ENCODE measurements at places on chromosomes 11 and 22.

GRCh38 chr11:58576887-58577471 lies 1.3 kb upstream of the LPXN start:
- DNase-seq: no peak

GRCh38 chr11:112004389-112004788 lies 20.8 kb upstream of the DLAT start:
- no peak for DNase-seq

GRCh38 chr11:126421271-126421671 lies 65.8 kb downstream of the ST3GAL4 start:
- no peak for DNase-seq

DNA sequence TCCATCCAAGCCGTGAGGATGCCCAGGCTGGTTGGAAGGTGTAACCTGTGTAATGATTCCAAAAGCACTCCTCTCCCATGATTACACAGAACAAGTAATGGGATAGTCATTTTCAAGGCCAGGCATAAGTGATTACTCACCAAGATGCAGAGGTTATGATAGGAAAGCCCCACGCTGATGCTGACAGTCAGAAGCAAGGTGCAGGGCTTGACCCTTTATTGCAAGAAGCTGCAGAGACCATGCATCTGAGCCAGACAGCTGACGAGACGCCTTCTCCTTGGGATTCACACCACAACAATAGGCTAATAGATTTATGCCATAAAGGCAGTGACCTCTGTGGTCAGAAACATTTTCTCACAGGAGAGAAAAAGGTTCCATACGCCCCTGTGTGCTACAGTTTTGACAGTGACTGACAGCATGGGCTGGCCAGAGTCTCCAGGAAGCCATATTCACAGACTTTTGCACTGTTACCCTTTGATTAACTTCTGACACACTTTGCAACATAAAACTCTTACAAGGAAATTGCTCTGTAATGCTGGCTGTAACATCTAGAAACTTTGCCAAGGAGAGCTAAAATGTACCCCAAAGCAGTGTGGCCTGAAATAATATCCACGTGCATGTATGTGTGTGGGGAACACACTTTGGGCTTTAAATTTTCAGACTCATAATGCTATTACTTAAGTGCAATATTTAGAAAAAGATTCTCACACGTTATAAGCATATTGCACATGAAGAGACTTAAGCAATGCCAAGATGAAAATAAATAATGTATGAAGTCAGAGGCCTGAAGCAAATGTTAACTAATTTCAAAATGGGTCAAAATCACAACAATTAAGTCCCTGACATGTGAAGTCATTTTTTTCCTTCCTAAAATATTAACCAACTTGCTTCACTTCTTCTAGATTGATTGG lies 1079.0 kb upstream of the TENM4 start:
- no peak for DNase-seq

GRCh38 chr11:1876361-1877063 lies 15.2 kb downstream of the PRR33 start:
- DNase-seq: no peak

DNA sequence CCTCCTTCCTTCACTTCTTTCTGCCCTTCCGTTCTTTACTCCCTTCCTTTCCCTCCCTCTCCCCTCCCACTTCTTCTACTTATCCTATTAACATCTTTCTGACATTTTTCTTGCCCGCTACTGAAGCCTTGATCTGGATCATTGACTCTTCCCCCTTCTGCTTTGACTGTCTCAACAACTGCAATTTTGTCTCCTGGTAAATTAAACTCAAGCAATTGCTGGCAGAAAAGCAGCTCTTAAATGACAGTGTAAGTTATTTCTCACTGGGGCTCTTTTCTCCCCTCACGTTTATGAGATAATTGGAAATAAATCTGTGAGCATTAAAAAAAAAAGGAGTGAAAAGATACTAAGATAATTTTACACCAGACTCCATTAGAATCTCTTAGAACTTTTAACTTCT lies 120.0 kb downstream of the SLC17A6 start:
- DNase-seq: no peak

GRCh38 chr11:132895340-132895739 lies 637.0 kb downstream of the OPCML start:
- DNase-seq: no peak

- no peak for DNase-seq
These were observed 196.4 kb downstream of the GUCY1A2 start for GRCh38 chr11:106821826-106822225.

DNA sequence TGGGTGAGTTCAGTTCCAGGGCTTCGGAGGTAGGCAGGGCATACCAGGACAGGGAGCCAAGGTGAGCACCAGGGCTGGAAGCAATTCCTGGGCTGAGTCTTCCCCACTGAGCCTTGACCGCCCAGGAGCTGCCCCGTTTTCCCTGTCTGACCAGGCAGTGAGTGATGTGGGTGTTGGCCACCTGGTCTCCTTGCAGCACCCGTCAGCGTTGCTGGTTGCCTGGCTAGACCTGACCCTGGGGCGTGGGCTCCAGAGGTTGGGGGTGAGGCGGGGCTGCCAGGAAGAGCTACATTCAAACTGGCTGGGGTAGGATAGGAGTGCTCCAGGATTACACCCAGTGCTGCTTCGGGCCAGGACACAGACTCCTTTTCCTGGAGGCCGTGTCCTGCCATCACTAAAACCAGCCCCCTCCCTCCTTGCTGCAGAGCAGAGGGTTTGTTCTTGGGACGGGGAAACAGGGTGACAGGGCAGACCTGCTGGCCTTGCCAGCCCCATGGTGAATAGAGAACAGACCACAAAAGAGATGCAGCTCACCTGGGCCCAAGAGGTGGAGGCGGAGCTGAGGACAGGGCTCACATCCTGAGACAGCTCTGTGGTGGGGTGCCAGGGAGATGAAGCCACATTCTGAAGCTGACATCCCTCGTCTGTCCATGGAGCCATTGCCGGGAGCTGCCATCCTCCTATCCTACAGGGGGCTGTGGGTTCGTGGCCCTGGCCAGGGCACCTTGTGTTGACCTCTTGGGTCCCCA lies 14.2 kb downstream of the INCENP start:
- no peak for DNase-seq

- DNase-seq: no peak
These were observed 51.1 kb downstream of the TIMP3 start for GRCh38 chr22:32852395-32853251.

DNA sequence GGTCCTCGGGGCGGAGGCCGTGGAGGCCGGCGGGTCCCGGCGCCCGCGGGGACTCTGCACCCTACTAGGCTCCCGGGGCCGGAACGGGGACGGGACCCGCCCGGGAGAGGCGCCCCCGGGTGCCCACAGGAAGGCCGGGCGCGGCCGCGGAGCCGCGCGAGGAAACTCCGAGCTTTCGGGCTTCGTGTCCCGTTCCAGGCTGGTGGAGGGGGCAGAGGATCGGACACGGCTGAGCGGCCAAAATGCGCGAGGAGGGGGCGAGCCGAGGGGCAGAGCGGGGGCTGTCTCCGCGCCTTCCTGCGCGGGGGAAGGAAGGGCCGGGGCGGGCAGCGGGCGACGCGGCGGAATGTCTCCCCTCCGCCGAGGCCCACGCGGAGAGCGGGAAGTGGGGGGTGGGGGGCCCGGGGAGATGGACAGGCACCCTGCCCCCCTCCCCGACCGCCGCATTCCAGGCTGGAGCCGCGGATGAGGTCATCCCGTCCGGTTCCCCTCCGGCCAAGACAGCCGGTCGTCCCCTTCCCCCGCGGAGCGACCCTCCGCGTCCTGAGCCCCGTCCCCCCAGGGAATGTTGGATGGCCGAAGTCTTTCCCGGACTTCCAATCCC lies 430 bp downstream of the CDC42EP1 start:
- DNase-seq: no peak

DNA sequence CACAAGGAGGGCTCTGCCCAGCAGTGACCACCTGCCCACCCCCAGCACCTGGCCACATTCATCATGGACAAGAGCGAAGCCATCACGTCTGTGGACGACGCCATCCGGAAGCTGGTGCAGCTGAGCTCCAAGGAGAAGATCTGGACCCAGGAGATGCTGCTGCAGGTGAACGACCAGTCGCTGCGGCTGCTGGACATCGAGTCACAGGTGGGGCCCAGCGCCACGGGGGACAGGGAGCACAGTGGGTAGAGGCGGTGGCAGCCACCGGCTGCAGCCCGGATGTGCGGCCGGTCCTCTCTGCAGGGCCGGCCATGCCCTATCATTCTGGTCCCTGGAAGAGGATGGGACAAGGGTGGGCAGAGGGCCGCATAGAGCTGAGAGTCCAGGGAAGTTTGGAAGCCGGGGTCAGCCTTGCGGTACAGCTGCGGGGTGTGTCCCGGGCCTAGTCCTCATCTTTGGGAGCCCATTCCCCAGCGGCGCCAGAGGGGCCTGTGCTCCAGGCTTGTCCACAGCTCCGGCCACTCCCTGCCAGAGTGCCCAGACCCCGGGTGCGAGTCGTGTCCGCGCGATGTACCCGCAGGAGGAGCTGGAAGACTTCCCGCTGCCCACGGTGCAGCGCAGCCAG lies 14.1 kb downstream of the EPS8L2 start:
- no peak for DNase-seq

GRCh38 chr11:79484872-79485271 lies 44.0 kb upstream of the TENM4 start:
- no peak for DNase-seq

DNA sequence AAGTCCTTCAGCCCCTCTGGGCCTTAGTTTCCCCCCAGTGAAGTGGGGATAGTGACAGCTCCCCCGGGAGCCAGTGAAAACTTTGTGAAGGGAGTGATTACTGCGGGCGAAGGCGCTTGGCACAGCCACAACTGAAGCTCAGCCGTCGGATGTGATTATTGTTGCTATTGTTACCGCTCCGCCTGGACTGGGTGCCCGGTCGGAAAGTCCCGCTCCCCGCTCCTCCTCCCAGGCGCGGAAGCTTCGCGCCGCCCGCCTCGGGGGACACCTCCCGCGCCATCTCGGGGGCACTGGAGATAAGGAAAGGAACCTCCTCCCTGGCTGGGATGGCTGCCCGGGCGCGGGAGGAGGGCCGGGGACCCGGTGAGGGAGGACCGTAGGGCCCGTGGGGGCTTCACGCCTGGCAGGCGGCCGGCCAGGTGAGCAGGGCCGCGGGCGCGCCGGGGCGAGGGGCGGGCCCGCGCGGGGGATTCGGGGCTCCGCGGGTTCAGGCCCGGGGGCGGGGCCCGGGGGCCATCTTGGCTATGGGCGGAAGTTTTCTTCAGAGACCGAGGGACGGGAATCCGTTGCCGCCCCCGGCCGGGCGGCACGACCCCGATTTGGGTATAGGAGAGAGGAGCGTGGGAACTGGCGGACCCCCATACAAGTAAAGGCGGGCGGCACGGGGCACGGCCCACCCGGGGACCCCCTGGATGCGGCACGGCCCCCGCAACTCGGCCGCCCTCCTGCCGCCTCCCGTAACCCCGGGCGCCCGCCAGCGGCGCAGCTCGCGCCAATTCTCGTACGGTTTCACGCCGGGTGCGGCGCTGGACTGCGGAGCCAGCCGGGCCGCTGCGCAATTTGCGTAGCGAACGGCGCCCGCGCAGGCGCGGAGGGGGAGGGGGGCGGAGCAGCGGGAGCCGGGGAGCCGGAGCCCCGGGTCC lies at the start of gene GPR137:
Gene GPR137 (plus strand): TSS at position 887 of the 923 bp plus-strand sequence. CDS start 677 bp downstream, outside the sequence.
- peak; percentile 38 for DNase-seq

DNA sequence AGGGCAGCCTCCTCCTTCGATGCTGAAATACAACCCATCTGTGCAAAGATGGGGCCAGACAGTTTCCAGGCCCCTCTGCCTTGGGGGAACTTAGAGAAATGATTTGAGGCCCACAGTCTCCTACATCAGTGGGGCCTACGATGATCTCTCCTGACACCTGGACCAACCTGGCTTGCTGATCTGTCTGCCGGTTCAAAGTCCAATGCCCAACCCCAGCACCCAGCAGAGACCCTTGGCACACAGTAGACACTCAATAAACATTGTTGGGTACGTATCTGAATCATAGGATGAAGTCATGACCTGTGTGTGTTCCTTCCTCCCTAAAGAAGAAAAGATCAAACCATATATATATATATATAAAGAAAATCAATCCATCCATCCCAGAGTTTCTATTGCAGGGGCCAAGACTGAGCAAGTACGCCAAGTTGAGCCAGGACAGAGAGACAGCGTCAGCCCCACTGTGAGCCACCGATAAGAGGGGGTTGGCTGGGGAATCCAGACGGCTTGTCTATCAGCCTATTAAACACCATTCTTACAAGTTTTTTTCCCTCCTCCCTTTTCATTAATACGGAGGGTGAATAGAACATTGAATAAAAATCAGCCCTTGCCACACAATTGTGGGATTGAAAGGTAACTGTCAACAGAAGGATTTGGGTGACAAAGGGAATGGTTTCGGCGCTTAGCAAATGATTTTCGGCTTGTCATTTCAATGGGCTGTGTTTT lies 244.1 kb downstream of the MN1 start:
- DNase-seq: no peak

- DNase-seq: no peak
These were observed 953 bp upstream of the LRP5 start for GRCh38 chr11:68311160-68312116.
